ENCODE measurements at places on chromosomes 3 and 15.

- DNase-seq: no peak
These were observed 183.8 kb downstream of the ATG7 start for GRCh38 chr3:11455956-11456355.

- DNase-seq: no peak
These were observed 194.9 kb upstream of the KBTBD8 start for GRCh38 chr3:66803206-66803605.

DNA sequence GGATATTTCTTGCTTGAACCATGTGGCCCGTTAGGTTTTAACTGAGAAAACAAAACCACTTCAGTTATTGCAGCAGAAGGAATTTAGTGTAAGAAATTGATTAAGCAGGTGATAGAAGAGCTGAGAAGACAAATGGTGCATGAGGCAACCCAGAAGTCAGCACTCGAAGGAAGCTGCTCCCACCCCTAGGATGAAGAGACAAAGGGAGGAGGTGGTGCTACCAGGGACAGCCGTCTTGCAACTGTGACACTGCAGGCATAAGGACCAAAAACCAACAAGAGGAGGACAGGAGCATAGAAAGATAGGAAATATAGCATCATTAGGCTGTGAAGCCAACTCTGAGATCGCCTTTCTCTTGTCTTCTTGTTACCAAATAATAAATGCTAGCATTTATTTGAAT lies 89.0 kb downstream of the IL20RB start:
- DNase-seq: no peak

- no peak for DNase-seq
These were observed 123.1 kb downstream of the APBA2 start for GRCh38 chr15:29008846-29009245.

- no peak for DNase-seq
These were observed 122.5 kb upstream of the ST8SIA2 start for GRCh38 chr15:92271179-92271578.

- DNase-seq: no peak
These were observed 11.3 kb upstream of the KNL1 start for GRCh38 chr15:40582726-40583246.
